ENCODE measurements at places on chromosomes 1 and 21. TPM values are rescaled to one million over a fixed set of nuclear protein-coding genes. Genes with fewer than 3 reads are reported as not detected.

The EXO1 gene
- 25.9 TPM for total RNA-seq

The CLCA1 gene
- not detected for total RNA-seq

The CHAF1B gene
- 11.8 TPM for total RNA-seq

The ST6GALNAC5 gene
- not detected for total RNA-seq

The UBIAD1 gene
- total RNA-seq: 16.6 TPM

The MTFR1L gene
- total RNA-seq: 26.8 TPM

The LAMTOR2 gene
- 169 TPM for total RNA-seq

The CR1L gene
- not detected for total RNA-seq

The PRDX1 gene
- total RNA-seq: 1,983 TPM

The DAB1 gene
- total RNA-seq: not detected

The GJB3 gene
- 15.0 TPM for total RNA-seq

The MATN1 gene
- total RNA-seq: 0.11 TPM

The MNDA gene
- not detected for total RNA-seq
